Islet precursor cell (in vitro differentiated cells): ENCODE measurements at places on chromosomes 1 and 21.

DNA sequence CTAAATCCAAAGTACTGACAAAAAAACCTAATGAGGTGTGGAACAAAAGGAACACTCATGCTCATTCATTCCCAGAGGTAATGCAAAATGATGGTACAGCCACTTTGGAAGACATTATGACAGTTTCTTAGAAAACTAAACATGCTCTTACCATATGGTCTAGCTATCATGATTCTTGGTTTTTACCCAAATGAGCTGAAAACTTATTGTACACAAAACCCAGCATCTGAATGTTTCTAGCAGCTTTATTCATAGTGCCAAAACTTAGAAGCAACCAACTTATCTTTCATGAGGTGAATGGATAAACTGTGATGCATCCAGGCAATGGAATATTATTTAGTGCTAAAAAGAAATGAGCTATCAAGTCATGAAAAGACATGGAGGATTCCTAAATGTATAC, 318.4 kb upstream of the OLFM3 start:
- no peak for DNase-seq

GRCh38 chr21:15795533-15795932, 65.8 kb downstream of the USP25 start:
- DNase-seq, result no peak

GRCh38 chr1:204465546-204466415, 28.8 kb downstream of the PIK3C2B start:
- DNase-seq, result peak; percentile 68

GRCh38 chr1:58190267-58190988, 356.1 kb downstream of the OMA1 start:
- DNase-seq, result no peak

DNA sequence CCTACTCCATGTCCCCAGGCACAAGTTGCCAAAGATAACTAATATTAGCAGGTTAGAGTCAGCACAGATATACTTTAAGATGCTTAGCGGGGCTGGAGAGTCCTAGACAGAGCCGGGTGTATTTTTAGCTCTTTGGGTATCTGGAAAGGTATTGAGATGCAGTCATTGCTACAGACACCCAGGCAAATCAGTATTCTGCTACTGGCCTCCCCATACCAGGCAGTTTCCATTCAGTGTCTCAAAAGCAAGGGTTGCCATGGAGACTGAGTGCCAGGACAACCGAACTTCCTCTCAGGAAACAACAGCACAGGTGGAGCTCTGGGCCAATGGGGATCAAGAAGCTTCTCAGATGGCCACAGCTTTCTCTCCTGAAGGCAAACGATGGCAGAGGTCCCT, 45.3 kb downstream of the KCNC4 start:
- DNase-seq, result peak; percentile 56

DNA sequence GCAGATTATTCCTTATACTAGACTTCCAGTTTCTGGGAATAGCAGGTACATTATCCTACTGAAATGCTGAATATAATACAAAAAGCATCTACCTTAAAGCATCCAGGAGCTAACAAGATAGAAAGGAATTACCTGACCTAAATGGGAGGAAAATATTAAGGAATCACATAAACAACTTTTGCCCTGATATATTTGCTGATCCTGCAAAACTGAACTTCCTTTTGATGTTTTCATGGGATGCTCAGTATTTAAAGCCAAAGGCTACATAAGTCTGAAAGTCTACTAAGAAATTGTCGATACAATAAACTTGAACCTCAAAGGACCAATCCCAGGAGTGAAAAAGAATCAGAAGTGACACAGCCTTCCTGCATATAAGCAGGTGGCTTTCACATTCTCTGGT, 85.6 kb upstream of the C1orf21 start:
- no peak for DNase-seq

DNA sequence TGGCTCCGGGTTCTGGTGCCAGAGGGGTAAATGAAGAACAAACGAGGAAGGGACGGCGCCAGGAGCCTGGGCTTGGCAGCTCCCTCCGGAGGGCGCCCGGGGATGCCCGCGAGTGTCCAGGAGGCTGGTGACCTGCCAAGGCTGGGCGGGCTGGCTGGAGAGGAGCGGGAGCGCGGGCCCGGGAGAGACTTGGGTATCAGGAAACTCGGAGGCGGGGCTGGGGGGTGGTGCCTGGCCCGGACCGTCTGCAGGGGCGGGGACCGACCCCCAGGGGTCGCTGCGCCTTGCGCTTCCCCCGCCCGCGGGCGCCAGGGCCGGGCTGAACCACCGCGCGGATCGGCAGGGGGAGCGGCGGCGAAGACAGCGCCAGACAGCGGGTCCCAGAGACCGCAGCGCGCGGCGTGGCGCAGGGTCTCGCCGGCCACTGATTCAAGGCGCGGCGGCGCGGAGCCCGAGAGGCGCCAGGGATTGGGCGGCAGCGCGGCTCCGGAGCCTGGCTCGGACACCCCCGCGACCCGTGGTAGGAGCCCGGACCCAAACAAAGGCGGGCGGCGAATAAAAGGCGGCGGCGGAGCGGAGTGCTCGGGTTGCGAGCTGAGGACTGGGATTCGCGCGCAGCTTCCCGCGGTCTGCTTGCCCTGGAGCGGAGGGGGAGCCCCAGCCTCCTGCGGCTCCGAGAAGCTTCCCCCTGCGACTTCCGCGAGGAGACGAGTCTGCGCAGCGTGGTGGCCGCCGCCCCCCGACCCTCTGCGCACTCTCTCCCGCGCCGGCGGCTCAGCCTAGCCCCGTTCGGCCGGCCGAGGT, at the start of gene DISP3:
Gene DISP3, plus strand, starts transcription at position 585 of the 804 bp plus-strand sequence. CDS start 21,838 bp downstream, outside the sequence.
- peak; percentile 88 for DNase-seq

DNA sequence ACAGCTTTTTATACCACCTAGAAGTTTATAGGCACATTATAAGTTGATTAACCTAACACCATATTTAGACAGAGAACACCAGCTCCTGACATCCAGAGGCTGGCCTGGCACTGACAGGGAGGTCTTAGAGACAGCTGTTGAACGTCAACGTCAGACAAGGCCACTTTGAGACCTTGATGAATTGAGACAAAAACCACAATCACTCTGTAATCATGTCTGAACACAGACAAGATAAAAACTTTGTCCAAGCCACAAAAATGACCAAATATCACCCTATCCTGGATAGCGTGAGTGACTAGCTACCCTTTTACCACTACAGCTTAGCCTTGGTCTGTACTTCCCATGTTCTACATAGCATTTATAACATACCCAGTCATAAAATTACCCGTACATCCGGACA, 403.6 kb upstream of the CHRM3 start:
- DNase-seq, result peak; percentile 81

DNA sequence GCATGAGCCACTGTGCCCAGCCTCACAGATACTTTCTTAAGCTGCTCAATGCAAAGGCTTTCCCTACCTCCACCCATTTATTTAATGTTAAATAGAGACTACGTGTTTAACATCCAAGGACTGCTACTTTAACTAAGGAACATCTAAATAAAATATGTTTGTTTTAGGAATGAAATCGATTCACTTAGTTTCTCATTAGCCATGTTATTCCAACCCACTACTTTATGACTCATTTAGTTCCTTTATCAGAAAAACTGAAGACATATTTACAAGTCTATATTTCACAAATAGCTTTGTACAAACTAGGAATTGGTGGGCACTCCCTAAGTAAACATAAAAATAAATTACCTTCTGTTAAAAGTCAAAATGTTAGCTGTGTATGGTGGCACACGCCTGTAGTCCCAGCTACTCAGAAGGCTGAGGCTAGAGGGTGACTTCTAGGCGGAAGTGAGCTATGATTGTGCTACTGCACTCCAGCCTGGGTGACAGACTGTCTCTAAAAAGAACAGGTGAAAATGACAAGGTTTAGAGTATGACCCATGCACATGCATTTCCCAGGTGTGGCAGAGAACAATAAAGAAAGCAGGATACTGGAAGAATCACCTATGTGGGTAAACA, 39.9 kb upstream of the AK4 start:
- DNase-seq, result no peak

DNA sequence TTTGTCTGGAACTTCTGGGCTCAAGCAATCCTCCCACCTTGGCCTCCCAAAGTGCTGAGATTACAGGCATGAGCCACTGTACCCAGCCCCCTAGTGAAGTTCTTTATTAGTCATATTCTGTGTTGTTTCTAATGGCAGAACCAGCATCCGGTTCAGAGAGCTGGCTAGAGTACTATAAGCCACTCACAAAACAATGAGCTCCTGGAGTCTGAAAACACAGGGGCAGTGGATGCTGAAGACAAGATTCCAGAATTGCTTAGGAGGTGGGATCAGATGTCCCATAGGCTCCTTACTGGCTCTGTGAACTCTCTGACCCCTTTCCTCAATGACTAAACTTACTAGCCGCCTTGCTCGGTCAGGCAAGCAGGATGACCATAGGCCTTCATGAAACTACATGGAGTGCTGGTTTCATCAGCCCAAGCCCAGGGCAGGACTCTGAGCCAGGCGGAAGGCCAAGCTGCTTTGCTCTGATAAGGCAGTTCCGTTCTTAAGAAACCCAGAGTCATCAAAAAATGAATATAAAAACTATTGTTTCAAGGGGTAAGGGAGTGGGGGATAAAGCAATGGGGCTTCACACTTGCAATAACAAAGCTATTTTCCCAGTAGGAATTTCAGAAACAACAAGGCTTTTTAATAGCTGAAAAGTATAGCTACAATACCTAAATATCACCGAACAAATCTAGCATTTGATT, 8.1 kb downstream of the MTHFR start:
- DNase-seq, result no peak

- DNase-seq, result no peak
Observed at GRCh38 chr21:15206514-15206913, 141.7 kb upstream of the NRIP1 start.

- DNase-seq, result peak; percentile 27
Observed at GRCh38 chr1:204408074-204408507, 3.5 kb downstream of the PPP1R15B start.

- DNase-seq, result no peak
Observed at GRCh38 chr1:112723511-112723839, 8.3 kb upstream of the PPM1J start.

- DNase-seq, result no peak
Observed at GRCh38 chr21:16755061-16755460, 757.8 kb upstream of the CXADR start.

DNA sequence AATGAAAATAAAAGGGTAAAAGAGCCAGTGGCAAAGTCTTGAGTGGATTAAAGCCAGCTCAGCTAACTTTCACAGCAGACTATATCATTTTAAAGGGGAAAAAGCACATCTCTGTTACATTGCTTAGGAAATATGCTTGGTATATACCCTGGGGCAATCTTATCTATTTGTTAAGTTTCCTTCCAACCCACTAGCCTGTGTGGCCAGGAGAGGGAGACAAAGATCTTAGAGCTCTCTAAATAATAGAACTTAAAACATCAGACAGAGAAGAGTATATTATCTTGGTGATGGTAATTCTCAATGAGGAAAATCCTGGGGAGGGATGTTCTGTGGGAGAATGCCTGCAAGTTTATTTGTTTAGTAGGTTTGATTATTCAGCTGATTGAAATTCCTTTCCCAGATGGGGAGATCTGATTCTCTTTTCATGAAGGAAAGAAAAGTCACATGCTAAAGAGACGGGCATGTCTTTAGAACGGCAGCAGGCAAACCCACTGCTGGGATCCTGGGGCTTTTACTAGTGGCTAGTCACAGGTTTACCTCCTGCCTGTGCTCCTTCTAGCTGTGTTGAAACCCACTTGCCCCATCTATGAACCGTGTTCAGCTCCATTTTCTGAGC, 3.6 kb downstream of the KCNE2 start:
- DNase-seq, result peak; percentile 77

GRCh38 chr1:91138959-91139358, 117.1 kb upstream of the ZNF644 start:
- DNase-seq, result no peak

- DNase-seq, result no peak
Observed at GRCh38 chr1:51276286-51276685, 40.2 kb downstream of the RNF11 start.

DNA sequence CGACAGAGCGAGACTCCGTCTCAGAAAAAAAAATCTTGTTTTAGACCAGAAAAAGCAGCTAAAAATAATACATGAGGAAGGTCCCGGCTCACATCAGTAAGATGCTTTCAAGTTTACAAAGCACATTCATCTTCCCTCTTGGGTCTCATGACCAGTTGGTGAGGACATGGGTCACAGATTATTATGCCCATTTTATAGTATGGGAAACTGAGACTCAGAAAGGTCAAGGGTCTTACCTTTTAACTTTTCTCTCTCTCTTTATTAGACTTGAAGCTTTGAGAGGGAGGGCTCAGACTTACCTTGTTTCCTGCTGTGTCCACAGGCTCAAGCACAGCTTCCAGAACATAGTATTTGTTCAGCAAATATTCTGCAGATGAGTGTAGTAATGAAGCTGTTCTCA, 13.2 kb upstream of the RCC2 start:
- no peak for DNase-seq

DNA sequence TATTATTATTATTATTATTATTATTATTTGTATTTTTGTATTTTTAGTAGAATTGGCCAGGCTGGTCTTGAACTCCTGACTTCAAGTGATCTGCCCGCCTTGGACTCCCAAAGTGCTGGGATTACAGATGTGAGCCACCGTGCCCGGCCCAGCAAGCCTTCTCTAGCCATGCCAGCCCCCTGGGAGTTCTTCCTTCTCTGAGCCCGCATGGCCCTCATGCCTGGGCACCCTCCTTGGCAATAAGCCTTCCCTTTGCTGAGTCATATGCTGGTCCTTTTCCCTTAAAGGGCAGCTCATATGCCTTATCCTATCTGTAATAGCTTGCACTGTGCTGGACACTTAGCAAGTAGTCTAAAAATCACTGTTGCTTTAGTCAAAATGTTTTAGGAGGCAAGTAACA, 8.5 kb upstream of the NBL1 start:
- no peak for DNase-seq

- DNase-seq, result no peak
Observed at GRCh38 chr1:182383934-182384333, 7.7 kb downstream of the GLUL start.

- DNase-seq, result no peak
Observed at GRCh38 chr1:19367584-19368041, 55.5 kb downstream of the SLC66A1 start.

DNA sequence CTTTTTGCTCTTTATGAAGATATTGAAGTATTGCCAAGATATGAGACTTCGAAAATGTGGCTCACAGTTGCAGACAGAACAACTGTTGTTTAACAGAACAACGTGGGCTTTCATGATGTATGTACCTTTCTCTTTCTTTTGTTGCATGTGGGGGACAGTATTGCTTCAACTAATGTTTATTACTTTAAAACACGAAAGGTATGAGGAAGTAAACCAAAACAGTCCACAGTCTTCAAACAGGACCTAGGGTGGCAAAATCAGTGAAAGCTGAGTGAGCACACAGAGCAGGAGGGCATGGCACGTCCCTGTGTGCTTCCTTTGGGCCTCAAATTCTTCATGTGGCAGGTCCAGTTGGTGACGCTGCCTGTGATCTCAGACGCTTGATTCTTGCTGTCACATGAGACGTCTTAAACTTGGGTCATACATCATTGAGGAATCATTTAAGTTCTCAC, 7.8 kb upstream of the CHAF1B start:
- no peak for DNase-seq

DNA sequence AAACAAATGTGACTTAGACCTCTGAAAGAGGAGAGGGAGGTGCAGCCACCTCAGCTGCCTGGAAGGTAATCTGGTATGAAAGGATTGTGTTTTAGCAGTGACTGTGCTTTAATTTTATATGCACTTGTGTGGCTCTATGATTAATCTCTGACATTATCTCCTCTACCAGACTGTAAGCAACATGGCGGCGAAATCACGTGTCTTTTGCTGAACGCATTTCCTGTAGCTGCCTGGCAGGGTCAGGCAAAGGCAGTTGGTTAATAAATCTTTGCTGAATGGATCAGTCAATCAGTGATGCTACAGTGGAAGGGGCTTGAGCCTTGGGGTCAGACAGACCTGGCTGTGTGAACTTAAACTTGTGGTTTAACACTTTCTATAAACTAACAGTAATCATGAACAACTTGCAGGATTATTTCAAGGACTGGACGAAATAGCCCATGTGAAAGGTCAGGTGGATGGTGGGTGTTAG, 96.9 kb downstream of the ADSS2 start:
- DNase-seq, result no peak
